ENCODE measurements at places on chromosomes 3 and 15.

GRCh38 chr15:101359365-101359947, 64.4 kb upstream of the SNRPA1 start:
- DNase-seq = no peak

DNA sequence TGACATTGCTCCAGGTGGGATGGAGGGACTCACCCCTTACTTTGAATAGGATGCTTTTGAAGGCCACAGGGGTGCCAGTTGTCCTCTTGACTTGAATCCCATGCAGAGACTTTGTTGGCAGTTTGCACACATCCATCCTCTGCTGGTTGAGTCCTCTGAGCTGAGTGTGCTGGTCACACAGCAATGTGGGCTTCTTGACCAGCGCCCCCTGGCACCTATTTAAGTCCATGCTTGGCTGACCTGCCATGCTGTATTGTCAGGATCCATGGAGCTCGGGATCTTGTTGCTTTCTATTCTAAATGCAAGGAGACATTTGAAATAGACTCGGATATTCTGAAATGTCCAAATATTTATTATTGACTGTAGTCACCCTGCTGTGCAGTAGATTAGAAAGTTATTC, 19.8 kb downstream of the RAB7A start:
- DNase-seq = no peak

DNA sequence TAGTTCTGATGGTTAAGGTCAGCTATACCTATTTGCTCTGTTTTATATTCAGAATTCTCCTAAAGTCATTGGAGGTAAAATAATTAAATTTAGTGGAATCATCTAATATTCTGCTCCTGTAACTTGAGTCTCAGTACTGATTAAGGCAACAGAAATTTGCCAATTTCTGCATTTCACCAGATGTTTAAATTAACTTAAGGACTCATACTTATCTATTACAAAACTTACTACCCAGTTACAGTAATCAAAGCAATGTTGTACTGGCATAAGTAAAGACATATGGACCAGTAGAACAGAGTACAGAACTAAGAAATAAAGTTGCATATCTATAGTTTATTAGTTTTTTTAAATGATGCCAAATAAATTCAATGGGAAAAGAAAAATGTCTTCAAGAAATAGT, 1043.8 kb downstream of the OTOL1 start:
- no peak for DNase-seq

DNA sequence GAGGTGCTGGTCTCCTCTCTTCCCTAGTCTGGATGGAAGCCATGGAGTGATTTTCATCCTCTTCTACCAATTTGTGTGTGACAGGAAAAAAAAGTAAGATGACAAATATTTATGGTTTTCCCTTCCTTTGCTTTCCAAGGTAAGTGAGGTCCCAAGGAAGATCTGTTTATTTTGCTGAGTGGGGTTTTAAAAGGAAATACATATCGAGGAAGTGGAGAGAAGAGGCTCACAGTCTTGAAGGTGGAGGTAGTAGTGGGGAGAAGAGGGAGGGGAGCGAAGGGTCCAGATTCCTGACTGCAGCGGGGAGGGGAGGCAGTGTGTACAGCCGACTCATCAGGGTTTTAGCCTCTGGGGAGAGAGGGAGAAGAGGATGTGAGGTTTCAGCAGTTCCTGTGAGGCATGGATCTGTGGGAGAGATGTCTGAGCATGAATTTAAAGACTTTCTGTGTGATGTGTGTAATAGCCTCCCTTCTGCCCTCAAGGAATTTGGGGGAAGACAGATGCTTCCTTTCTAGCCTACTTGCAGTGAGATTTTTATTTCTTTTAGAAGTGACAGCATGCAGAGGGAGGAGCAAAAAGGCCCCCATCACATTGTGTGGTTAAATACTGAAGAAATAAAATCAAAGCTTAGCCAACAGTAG, 272.4 kb downstream of the THRB start:
- DNase-seq = no peak

- no peak for DNase-seq
These were observed 4.1 kb downstream of the UBE2E1 start for GRCh38 chr3:23809840-23810342.

DNA sequence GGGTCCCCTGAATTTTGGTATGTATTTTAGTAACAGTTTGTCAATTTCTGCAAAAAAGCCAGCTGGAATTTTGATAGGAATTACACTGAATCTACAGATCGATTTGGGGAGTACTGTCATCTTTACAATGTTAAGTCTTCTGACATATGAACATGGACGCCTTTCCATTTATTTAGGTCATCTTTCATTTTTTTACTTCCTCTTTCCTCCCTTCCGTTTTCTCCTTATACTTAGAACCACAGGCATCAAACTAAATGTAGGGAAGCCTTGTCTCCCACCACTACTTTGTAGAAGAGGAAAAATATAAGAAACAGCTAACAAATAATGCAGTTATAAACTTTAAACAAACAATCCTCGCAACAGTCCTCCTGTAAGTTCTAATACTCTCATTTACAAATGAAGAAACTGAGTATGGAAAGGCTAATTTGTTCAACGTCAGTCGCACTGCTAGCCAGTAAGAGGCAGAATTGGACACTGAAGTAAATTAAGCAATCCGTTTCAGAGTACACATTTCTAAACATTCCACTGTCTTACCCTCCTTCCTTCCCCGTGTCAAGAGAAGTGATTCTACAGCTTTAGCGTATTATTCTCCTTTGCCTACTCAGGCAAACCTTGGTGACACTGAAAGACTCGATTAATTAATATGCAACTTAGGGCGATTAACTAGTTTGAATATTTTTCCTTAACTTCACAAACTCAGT, 25.6 kb downstream of the RHOA start:
- DNase-seq = no peak

DNA sequence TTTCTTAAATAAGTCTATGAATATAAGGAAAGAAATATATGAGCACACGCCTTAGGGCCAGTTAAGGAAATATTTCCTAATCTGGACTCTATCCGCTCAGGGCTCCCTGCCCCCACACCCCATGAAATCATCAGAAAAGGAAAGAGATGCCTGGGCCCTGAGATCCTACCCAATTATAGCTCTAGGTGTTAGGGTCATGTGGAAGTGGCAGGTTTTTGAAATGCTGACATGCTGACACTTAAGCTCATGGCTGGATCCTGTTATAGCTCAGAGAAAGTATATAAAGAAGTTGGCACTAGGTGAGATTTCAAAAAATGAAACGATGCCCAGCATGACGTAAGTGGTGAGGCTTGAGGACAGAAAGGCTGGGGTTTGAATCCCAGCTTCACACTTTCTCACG, 43.5 kb upstream of the AKAP13 start:
- no peak for DNase-seq

GRCh38 chr15:31069360-31070000, 32.0 kb downstream of the TRPM1 start:
- no peak for DNase-seq

- DNase-seq = no peak
These were observed 286.7 kb upstream of the TGFBR2 start for GRCh38 chr3:30319713-30320112.

DNA sequence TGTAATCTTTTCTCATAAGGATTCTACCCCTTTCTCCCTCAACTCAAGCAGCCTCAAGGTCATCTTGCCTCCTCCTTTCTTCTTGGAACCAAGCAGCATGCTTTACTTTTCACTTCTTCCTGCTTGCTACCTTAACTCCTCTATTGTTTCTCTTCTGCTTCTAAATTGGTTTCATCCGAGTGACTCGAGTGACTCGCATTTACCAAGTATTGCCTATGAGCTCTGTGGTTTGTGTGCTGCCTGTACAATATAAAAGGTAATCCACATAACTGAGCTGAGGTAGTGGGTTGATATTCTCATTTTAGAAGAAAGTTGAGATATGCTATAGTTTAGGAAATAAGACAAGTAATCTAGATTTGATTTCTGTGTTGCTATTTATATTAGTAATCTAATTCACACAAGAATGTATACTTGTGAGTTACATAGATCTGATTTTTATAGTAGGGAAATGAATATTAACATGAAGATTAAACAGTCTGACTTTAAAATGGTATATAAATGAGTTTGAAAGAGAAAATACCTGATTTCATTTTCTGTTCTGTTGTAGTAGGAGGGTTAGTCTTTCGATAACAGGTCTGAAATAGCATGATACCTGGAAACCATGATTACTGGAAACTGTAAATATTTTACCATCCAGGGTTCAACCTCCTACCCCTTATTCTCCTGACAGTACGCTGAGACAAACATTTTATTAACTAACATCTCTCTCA, 5.5 kb downstream of the HHLA2 start:
- no peak for DNase-seq

DNA sequence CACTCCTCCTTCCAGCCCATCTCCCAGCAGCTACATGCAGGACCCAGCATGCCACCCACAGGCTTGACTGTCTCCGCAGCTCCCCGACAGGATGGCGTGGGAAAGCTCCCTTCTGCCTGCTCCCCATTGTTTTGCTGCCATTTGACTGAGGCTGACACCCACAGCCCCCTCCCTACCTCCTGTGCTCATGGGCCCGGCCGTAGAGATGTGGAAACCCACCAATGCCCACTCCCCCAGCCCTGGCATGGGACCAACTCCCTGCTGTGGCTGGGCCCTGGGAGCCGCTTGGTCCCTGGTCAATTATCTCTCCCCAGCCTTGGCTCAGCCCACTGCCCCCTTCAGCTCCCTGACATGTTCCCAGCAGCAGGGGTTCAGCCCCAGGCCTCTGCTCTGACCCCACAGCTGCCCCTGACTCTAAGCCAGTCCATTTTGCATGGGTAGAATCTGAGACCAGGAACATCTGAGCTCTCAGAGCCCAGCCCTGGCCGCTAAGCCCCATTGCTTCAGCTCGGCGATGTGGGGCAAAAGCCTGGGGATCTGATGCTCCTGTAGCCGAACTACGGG, 8.2 kb downstream of the C3orf22 start:
- no peak for DNase-seq

- DNase-seq = peak; percentile 3
These were observed 579 bp upstream of the UBE3A start for GRCh38 chr15:25439369-25439836.

DNA sequence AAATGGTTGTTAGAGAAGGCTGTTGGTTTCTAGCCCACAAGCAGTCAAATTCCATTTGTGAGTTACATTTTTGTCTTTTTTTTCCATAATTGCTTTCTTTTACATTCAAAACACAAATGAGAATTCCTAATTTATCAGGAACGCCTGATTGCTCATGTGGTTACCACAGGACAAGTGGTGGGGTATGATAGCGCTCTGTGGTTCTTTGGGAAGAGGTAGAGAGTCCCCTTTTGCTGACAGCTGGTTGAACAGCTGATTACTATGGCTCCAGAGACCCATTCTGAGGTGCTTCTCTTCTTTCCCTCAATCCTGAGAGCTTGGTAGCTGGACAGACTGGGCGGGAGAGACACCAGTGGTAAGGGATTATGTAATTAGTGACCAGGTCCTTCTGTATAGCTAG, 24.4 kb downstream of the CNOT10 start:
- no peak for DNase-seq

DNA sequence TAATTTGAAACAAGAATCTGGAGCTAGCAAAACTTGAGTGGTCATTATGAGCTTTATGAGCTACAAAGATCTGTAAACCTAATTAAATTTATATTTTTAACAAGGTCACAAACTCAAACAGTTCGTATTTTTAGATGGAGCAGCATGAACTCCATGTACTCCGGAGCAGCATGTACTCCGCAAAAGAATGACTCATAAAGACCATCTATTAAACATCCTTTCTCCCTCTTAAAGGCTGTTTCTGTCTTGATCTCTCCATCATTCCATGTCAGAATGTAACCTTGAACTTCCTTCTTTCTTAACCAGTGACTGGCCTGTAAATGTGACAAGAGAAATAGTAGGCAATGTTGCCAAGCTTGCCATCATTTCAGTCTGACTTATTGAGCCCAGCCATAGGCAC, 696.9 kb downstream of the ZNF385D start:
- no peak for DNase-seq

GRCh38 chr3:133895208-133896001, at the start of gene RAB6B:
RAB6B (minus strand) TSS chr3:133895882; CDS start chr3:133895466, 416 bp downstream.
- no peak for DNase-seq

DNA sequence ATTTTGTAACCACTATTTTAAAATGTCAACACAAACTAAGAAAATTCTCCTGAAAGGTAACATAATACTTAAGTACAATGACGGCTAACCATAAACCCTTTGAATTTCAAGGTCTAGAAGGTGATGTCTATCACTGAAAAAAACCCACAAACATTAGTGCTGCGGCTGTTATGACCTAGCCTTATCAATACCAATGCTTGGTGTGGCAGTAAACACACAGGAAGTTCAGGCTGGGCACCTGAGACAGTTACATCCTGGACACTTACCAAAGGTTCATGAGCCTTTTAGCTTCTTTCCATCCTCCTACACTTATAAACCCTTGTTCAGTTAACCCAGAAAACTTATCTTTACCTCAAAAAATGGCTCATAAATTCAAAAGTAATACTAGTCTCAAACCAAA, 5.8 kb downstream of the HSPBAP1 start:
- no peak for DNase-seq

- DNase-seq = no peak
These were observed 315.9 kb upstream of the SEMA6D start for GRCh38 chr15:47401427-47401826.

DNA sequence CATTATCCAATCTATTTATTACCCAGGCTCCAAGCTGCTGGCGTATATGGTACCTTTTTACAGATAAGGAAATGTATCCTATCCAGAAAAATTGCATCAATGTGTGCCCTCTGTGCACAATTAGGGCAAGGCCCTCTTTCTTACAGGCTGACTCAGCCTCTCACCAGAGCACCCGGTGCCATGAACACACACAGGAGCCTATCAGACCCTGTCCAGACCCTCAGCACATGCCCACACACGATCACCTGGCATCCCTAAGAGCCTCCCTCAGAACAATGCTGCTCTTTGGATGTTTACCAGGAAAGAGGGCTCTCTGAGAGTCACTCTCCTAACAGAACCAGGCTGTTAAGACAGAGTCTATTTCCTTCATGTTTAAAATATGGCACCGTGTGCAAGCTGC, 460.0 kb upstream of the TBL1XR1 start:
- DNase-seq = no peak

- no peak for DNase-seq
These were observed 39.7 kb downstream of the BCHE start for GRCh38 chr3:165797551-165797950.

DNA sequence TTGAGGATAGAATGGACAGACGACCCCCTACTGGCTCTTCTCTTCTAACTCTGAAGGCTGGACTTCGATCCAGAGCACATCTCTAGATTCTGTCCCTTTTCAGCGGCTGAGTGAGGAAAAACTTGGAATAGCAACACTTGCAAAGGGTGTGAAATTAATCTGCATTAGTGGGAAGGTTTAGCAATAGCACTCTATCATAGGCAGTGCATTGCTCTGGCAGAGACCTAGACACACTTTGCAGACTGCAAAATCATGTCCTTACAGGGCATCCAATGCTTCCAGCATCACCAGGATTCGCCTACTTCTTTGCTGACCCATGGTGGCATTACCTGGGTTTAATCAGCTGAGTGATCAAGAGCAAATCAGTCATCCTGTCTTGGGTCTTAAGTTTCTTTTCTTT, 43.1 kb downstream of the DAPK2 start:
- no peak for DNase-seq

GRCh38 chr3:155908086-155908485, 37.6 kb downstream of the GMPS start:
- no peak for DNase-seq
